ENCODE measurements at places on chromosomes 13 and 19. TPM values are rescaled to one million over a fixed set of nuclear protein-coding genes. Genes with fewer than 3 reads are reported as not detected.

RNF113B gene
- not detected for total RNA-seq

DNA sequence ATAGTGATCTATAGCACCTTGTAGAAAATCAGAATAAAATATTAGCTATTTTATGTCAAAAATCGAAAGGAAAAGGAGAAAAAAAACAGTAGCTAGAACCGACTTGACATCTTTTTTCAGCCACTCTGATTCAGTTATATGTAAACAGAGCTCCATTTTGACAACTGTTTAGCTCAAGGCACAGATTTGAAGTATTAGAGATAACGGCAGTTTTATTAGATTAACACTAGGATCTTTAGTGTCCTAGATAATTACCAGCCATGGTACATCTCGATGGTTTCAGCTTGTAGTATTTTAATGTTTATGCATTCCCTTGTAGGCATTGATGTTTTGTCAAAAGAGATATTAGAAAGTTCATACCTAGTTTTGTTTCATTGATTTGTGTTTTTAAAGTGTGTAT is 67.3 kb downstream of the PCDH17 start:
- DNase-seq: no peak

DNA sequence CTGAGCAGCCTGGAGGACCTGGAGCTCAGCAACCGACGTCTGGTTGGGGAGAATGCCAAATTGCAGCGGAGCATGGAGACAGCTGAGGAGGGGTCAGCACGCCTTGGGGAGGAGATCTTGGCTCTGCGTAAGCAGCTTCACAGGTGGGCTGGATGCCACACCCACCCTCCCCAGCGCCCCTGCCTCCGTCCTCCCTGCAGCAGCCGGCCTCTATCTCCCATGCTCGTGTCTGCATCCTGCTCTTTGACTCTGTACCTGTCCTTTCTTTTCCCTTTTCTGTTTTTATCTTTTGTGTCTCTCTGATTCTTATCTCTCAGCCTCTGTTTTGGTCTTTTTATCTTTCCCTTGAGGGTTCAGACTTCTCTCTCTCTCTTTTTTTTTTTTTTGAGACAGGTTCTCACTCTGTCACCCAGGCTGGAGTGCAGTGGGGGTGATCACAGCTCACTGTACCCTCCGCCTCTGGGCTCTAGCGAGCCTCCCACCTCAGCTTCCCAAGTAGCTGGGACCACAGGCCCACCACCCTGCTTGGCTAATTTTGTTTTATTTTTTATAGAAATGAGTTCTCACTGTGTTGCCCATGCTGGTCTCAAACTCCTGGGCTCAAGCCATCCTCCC is 10.1 kb downstream of the KASH5 start:
- no peak for DNase-seq

NFILZ gene
- not detected for total RNA-seq

OLFM2 gene
- total RNA-seq: 0.16 TPM

DNA sequence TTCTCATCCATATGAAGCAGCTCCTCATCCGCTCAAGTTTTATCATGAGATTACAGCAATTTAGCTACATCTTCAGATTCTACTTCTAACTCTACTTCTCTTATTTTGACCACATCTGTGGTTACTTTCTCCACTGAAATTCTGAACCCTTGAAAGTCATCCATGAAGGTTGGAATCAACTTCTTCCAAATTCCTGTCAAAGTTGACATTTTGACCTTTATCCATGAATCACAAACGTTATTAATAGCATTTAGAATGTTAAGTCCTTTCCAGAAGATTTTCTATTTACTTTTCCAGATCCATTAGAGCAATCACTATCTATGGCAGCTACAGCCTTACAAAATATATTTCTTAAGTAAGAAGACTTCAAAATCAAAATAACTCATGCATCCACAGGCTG is 421.7 kb upstream of the GPC6 start:
- no peak for DNase-seq

GRCh38 chr13:106906426-106906996 is 338.6 kb upstream of the ARGLU1 start:
- DNase-seq: no peak

DNA sequence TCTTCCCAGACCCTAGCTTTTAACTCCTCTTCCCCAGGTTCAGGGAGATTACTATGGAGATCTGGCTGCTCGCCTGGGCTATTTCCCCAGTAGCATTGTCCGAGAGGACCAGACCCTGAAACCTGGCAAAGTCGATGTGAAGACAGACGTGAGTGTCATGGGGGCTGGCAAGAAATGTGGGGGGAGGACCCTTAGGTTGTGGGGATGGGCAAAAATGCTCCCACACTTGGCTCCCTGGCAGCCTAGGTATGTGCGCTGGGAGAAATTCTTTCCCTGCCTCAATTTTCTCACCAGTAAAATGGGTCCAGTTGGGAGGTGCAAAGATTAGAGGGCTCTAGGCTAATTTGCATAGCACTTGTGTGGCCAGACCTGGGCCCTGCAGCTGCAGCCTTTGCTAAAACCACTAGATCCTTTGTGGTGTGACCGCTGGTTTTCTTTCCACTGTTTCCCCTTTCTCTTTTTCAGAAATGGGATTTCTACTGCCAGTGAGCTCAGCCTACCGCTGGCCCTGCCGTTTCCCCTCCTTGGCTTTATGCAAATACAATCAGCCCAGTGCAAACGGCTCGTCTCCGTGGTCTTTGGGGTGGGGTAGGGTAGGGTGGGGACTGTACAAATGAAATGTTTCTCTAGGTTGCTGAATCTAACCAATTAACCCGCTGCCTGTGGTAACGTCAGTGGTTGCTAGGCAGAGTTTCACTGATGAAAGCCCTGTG is 959 bp upstream of the RAB4B start:
- peak; percentile 99 for DNase-seq

- DNase-seq: no peak
Observed at GRCh38 chr19:35272954-35273649, 4.3 kb downstream of the USF2 start.

GRCh38 chr19:32407004-32407992 is 1.7 kb downstream of the DPY19L3 start:
- no peak for DNase-seq

DNA sequence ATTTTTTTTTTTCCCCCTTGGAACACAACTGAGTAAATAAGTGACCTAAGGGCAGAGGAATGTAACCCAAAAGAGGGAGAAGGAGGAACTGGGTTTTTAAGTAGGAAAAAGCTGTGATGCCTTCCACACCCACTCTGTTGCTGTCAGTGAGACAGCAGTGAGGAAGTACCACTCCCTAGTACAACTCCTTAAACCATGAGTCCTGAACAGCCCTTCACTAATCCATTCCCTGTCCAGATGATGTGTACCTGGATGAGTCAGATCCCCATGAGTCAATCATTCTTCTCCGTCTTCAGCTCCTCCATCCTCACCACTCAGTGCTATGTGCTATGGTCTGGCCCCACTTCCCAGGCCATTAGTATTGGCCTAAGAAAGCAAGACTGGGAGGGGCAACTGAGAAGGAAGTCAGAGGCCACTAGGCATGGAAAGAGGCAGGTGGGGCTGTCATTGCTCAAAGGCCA is 12.9 kb upstream of the CXCL17 start:
- no peak for DNase-seq

CGB1 gene
- not detected for total RNA-seq

ZNF613 gene
- total RNA-seq: 4.7 TPM

DNA sequence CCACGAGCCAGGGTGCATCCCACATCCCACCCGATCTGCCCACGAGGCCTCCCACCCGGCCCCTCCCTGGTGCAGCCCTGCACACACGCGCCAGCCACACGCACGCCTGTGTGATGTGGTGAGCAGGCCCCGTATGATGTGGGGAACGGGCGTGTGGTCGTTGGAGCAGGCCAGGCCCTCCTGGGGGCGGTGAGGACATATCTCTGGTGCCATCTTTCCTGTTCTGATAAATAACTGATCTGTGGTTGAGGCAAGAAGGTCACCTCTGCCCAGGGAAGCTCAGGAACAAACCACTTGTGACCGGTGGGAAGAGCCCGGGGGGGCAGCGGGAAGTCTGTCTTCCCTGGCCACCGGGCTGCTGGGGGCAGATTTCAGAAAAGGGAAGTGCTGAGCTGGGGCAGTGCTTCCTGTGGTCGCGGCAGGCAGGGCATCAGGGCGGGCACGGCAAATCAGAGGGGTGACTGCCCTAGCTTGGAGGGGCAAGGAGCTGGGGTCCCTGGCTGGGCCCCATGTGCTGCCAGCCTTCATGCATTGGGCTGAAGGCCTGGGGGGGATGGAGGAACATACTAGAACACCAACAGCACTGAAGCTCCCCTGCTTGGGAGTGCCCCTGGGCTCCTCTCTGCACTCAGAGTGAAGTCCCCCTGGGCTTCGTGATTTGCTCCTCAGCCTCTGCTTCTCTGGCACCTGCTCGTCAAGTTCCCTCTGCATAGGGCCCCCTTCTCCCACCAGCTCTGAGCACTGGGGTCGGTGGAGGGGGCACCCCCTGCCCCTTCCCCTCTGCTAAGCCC is 35.2 kb upstream of the SLC7A10 start:
- no peak for DNase-seq

All from GM12878 (cell line).